Caco-2 (cell line): ENCODE measurements at places on chromosomes 7 and 10.
A peak's percentile ranks its signal among the peaks of the same experiment; 100 is the strongest.

- H3K36me3 ChIP-seq, result no peaks in the 10 kb centered on the region; the same call in none of the 2 replicates
- peak overlapping the region; percentile 99 for H3K4me3 ChIP-seq
- H3K27ac ChIP-seq, result peak overlapping the region; percentile 98
- H3K4me1 ChIP-seq, result peaks cover 9% of the 10 kb centered on the region; the same call in 1 of the 2 replicates
Measured at GRCh38 chr7:92133133-92133736, 1.0 kb downstream of the CYP51A1 start.

GRCh38 chr10:67917679-67918078 lies 33.2 kb downstream of the SIRT1 start:
- H3K4me1 ChIP-seq, result no peaks in the 10 kb centered on the region
- H3K4me3 ChIP-seq, result no peak overlapping the region
- H3K27ac ChIP-seq, result no peak overlapping the region
- no peak for DNase-seq
- no peaks in the 10 kb centered on the region; the same call in 1 of the 2 replicates for H3K36me3 ChIP-seq
- no peaks in the 10 kb centered on the region for H3K27me3 ChIP-seq

DNA sequence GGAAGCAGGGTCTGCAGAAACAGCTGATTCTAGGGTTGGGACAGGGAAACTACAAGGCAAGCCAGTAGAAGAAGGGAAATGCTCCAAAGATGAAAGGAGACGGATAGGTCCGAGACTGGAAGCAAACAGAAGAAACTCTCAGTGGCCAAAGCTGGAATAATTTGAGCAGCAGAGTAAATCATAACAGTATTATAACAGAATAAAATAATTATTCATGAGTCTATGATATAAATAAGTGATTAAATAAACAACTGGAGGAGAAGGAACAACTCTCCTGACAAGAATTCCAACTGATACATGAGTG lies 27.6 kb downstream of the EZH2 start:
- H3K36me3 ChIP-seq, result no peaks in the 10 kb centered on the region
- no peak overlapping the region for H3K4me3 ChIP-seq
- no peak overlapping the region for H3K27ac ChIP-seq
- no peaks in the 10 kb centered on the region for H3K27me3 ChIP-seq
- no peak for DNase-seq
- H3K4me1 ChIP-seq, result no peaks in the 10 kb centered on the region; the same call in 1 of the 2 replicates

GRCh38 chr7:28269700-28270361 lies 89.2 kb upstream of the JAZF1 start:
- H3K4me1 ChIP-seq, result no peaks in the 10 kb centered on the region
- no peak overlapping the region for H3K27ac ChIP-seq
- H3K36me3 ChIP-seq, result no peaks in the 10 kb centered on the region
- DNase-seq, result no peak
- H3K4me3 ChIP-seq, result no peak overlapping the region
- H3K27me3 ChIP-seq, result no peaks in the 10 kb centered on the region

DNA sequence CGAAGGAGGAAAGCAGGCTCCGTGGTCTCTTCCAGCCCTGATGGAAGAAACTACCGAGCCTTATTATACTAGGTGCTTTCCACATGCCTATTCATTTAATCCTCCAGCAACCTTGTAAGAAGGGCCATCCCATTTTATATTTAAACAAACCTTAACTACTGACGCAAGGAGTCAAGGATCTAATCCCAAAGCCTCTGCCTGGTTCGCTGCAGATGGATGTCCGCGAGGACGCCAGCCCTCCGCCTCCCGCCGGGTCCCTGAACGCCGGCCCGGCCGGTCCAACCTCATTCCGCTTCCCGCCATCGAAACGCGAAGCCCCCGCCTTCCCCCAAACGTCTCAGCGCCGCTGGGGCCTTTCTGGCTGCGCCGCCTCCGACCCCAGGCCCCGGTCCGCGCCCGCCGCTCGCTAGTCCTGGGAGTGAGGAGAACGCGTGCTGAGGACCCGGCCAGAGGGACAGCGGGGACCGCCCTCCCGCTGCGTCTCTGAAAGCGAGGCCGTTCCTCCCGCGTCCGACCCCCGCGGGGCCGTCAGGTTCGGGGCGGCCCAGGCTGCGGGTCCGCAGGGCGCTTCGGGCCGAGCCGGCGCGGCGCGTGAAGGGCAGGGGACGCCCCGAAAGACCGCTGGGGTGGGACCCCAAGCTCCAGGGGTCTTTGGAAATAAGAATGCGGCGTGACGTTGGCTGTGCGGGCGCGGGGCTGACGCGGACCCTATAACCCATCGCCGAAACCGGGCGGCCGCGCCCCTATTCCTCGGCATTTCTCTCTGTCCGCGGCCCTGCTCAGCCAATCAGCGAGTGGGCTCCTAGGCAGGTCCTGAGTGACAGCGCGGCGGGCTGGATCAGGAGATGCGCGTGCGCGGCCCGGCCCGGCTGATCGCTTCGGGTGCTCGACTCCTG lies at the start of gene ATP6V0E2:
TSS of gene ATP6V0E2 (plus strand) at position 896 of the 896 bp plus-strand sequence. CDS start 97 bp downstream, outside the sequence.
- no peaks in the 10 kb centered on the region for H3K36me3 ChIP-seq
- peak; percentile 96 for DNase-seq
- peak within 1 kb of the TSS; percentile 63 for H3K27ac ChIP-seq
- peak within 1 kb of the TSS; percentile 71 for H3K4me3 ChIP-seq
- H3K4me1 ChIP-seq, result peaks cover 9% of the 10 kb centered on the region; the same call in 1 of the 2 replicates

DNA sequence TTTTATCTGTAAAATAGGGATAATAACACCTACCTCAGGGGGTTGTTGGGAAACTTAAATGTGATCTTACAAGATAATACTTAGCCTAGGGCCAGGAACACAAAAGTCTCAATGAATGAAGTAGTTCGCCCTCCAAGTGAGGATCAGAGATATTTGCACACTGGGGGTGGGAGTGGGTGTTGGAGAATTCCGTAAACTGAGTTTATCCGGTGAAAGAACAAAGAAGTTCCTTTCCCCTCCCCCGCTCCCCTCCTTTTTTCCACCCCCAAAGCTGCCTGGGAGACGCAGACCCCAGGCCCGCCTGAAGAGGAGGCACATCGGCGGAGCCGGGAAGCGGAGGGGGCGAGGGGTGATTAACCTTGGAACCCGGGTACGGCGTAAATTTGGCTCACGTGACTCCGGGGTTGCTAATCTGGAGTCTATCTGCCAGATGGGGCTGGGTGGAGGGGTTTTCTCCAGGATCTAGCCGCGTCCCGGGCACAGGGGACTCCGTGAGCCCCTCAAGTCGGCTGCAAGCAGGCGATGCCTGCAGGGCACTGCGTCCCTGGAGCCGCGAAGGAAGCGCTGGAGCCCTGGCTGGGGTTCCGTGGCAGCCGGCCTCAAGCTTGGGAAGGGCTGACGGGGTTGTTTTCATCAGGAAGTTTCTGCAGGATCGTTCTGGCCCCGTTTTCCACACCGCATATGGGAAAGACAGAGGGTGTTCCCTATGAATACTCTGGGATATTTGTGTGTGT lies 1.4 kb upstream of the PODXL start:
- peak overlapping the region; percentile 53 for H3K27ac ChIP-seq
- DNase-seq, result peak; percentile 58
- no peaks in the 10 kb centered on the region for H3K27me3 ChIP-seq
- H3K4me3 ChIP-seq, result peak overlapping the region; percentile 84
- H3K36me3 ChIP-seq, result no peaks in the 10 kb centered on the region

DNA sequence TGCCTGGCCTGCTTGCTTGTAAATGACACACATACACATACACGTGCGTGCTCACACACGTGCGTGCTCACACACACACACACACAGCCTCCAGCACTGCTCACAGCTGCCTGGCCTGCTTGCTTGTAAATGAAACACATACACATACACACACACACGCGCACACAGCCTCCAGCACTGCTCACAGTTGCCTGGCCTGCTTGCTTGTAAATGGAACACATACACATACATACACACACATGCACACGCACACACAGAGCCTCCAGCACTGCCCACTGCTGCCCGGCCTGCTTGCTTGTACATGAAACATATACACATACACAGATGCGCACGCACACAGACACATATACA lies 397.2 kb downstream of the PLXNA4 start:
- H3K4me1 ChIP-seq, result no peaks in the 10 kb centered on the region
- no peaks in the 10 kb centered on the region for H3K36me3 ChIP-seq
- DNase-seq, result no peak
- H3K27ac ChIP-seq, result no peak overlapping the region
- H3K27me3 ChIP-seq, result no peaks in the 10 kb centered on the region

DNA sequence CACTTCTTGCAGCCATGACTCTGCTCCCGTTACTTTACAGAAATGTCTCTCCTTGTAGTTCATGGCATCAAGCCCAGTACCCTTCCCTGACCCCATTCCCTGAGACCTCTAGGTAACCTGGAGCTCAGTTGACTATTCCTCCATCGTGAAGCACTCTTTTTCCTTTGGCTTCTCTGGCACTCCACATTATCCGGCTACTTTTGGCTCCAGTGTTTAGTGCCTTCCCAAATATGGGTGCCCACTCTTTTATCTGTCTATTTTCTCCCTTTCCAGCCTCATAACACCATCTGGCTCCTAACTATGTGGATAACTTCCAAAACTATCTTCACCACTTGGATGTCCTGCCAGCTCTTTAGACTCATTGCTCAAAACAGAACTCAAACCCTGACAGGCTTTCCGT lies 744.7 kb upstream of the GALNT17 start:
- H3K4me3 ChIP-seq, result no peak overlapping the region
- no peak for DNase-seq
- H3K4me1 ChIP-seq, result no peaks in the 10 kb centered on the region
- H3K36me3 ChIP-seq, result no peaks in the 10 kb centered on the region
- H3K27ac ChIP-seq, result no peak overlapping the region

DNA sequence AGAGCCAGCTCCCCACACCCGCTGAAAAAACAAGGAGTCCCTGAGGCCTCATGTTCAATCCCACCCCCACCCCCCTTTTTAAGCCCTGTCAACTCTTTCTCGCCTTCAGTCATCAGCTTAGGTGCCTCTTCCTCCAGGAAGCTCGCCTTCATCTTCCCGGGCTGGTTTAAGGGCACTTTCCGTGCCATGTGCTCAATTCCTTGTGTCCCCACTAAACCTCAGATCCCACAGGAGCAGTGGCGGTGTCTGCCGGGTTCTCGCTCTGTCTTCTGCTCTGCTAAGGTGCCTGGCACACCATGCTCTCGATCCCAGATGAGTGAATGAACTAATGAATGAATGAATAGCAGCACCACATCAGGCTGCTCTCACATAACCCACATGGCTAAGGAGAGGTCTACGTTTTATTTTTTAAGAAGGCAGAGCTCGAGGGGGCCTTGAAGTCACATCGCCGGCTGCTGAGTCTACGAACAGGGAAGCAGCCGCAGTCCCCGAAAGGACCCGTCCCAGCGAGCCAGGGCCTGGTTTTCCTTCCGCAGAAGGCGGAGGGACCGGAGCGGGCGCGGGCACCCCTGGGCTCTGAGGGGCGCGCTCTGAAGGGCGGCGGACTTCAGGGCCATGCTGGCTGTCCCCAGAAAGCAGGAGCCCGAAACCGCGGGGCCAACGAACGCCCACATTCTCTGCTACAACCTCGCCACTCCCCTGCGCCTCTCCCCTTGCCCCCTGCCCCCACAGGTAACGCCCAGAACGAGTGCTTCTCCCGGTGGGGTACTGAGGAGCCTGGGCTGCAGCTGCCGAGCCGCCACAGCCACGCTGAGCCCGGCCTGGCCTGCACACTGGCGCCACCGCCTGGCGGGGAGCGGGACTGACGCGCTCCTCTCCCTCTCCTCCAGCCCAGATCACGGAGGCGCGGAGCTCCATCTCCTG lies 73.4 kb upstream of the KCNMA1 start:
- DNase-seq, result peak; percentile 87
- no peaks in the 10 kb centered on the region for H3K27me3 ChIP-seq
- H3K36me3 ChIP-seq, result no peaks in the 10 kb centered on the region

- DNase-seq, result no peak
- no peaks in the 10 kb centered on the region for H3K27me3 ChIP-seq
- no peak overlapping the region for H3K4me3 ChIP-seq
- peaks cover 4% of the 10 kb centered on the region; the same call in 1 of the 2 replicates for H3K4me1 ChIP-seq
Measured at GRCh38 chr7:117011419-117012260, 58.3 kb downstream of the ST7 start.

DNA sequence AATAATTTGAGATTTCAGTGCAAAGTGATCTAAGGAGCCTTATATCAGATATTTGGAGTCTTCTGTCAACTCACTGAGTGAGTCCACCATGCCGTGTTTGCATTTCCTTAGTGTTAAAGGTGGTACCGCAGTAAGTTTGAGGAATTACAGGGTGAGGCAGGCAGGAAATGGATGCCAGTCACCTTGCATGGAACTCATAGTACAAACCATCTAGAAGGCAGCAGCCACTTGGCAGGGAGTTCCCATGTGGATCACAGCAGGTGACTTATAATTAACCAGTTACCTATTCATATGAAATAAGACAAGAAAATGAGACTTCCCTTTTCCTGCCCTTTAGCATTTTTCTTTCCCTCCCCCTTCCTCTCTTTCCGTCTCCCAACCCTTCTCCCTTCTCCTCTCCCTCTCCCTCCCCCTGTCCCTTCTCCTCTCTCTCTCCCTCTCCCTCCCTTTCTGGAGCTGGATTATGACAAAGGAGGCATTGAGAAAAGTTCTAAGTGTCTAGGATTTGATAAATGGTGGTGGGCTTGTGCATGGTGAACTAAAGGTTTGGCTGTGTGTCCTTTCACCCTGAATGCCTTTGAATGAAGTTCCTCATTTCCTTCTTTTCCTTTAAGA lies 94.1 kb downstream of the LRRC4 start:
- no peaks in the 10 kb centered on the region for H3K27me3 ChIP-seq
- no peaks in the 10 kb centered on the region for H3K4me1 ChIP-seq

DNA sequence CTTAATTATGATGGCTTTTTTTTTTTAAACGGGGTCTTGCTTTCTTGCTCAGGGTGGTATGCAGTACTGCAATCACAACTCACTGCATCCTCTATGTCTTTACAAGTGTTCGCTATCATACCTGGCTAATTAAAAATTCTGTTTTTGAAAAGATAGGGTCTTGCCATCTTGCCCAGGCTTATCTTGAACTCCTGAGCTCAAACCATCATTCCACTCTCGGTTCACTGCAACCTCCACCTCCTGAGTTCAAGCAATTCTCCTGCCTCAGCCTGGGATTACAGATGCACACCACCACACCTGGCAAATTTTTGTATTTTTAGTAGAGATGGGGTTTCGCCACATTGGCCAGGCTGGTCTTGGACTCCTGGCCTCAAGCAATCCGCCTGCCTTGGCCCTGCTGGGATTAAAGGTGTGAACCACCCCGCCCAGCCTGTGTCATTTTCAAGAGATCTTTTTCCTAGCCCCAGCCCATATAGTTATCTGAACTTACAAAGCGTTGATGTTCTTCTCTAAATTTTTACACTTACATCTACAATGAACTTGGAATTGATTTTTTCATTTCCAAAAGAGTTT lies 6.0 kb downstream of the HNRNPF start:
- H3K36me3 ChIP-seq, result 0 out of 2 replicates have a peak, but pooled peaks cover 1% of the 10 kb centered on the region
- DNase-seq, result no peak
- H3K4me3 ChIP-seq, result no peak overlapping the region
- H3K27me3 ChIP-seq, result no peaks in the 10 kb centered on the region

DNA sequence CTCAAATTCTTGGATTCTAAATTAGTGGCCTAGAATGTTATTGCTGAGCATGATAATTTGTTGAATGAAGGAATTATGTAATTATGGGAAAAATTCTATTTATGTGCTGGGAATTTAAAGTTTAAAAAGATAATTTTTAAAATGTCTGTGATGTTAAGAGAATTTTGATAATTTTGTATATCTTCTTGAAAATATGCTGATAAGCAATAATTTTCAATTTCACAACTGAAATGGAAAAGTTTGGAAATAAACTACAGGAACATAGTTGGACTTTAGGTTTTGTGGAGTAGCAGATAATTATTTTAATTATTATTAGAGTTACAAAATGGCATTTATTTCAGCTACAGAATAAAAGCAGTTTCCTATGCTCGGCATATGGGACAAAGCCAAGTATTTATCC lies 268.5 kb upstream of the TPK1 start:
- H3K4me3 ChIP-seq, result no peak overlapping the region
- no peak for DNase-seq
- no peaks in the 10 kb centered on the region for H3K4me1 ChIP-seq
- H3K27me3 ChIP-seq, result no peaks in the 10 kb centered on the region
